ENCODE measurements at places on chromosomes 11 and 22.

GRCh38 chr11:119728211-119728626 lies 781 bp downstream of the NECTIN1 start:
- DNase-seq, result peak; percentile 58

DNA sequence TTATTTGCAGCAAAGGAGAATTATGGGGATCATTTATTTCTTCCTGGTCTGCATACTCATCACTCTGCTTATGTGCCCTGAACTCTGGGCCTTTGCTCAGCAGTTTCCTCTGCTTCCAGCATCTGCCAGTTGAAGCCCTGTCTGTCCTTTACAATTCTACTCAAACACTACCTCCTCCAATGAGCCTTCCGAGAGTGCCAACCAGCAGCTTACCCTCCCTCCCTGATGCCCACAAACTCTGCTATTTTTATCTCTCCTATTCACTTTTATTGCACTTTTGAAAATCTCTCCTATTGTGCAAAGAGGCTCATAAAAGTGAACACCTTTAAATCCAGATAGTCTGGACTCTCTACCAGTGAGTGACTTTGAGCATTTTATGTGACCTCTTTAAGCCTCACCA lies 3.6 kb upstream of the ME3 start:
- DNase-seq, result no peak

DNA sequence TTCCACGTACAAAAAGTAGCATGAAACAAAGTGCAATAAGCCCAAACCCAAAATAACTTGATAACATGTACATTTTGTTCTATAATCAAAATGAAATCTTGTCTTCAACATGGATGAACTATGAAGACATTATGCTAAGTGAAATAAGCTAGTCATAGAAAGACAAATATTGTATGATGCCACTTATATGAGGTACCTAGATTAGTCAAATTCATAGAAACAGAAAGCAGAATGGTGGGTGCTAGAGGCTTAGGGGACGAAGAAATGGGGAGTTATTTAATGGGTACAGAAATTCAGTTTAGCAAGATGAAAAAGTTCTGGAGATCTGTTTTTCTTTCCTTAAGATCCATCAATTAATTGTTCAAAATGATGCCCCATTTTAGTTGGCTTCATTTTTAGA lies 7.5 kb downstream of the PGM2L1 start:
- DNase-seq, result no peak

- no peak for DNase-seq
Observed at GRCh38 chr11:35272391-35272902, 133.5 kb downstream of the CD44 start.

GRCh38 chr11:114060392-114061047 lies 1.0 kb downstream of the ZBTB16 start:
- peak; percentile 77 for DNase-seq

- peak; percentile 29 for DNase-seq
Observed at GRCh38 chr11:70423523-70424505, 25.5 kb downstream of the CTTN start.

- no peak for DNase-seq
Observed at GRCh38 chr11:122207921-122208764, 92.1 kb upstream of the BLID start.

- DNase-seq, result no peak
Observed at GRCh38 chr11:100576718-100577021, 110.4 kb upstream of the ARHGAP42 start.

DNA sequence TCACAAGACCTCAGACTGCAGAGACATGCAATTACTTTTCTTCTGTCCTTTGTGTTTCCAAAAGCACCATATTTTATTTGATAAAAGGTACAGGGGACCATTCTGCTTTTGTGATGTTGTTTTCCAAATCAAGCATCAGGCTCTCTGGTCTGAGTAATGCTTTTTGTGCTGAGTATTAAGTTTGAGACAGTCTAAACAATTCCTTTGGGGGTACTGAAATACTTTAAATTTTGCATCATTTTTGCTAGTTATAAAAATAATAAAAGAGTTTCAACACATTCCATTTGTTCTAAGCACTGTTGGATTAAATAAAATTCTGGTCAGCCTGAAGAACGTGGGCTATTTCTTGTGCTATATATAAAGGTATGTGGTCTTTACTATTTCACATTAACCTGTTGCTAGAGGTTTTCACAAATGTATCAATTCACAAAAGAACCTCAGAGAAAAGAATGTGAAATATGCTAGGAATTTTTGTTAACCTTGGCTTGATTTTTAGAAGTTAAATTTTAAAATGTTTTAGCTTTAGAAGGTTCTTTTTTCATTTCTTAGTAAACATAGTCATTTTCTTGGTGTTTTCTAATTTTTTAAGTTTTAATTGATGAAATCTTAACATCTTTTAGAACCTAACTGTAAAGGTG lies 61.6 kb downstream of the C22orf31 start:
- DNase-seq, result no peak

- no peak for DNase-seq
Observed at GRCh38 chr11:103528046-103528445, 418.8 kb downstream of the DYNC2H1 start.

GRCh38 chr22:38623351-38623750 lies 32.8 kb downstream of the FAM227A start:
- DNase-seq, result no peak

GRCh38 chr11:87369888-87370287 lies 332.2 kb downstream of the TMEM135 start:
- no peak for DNase-seq

GRCh38 chr11:95704865-95705264 lies 84.7 kb downstream of the FAM76B start:
- DNase-seq, result no peak

DNA sequence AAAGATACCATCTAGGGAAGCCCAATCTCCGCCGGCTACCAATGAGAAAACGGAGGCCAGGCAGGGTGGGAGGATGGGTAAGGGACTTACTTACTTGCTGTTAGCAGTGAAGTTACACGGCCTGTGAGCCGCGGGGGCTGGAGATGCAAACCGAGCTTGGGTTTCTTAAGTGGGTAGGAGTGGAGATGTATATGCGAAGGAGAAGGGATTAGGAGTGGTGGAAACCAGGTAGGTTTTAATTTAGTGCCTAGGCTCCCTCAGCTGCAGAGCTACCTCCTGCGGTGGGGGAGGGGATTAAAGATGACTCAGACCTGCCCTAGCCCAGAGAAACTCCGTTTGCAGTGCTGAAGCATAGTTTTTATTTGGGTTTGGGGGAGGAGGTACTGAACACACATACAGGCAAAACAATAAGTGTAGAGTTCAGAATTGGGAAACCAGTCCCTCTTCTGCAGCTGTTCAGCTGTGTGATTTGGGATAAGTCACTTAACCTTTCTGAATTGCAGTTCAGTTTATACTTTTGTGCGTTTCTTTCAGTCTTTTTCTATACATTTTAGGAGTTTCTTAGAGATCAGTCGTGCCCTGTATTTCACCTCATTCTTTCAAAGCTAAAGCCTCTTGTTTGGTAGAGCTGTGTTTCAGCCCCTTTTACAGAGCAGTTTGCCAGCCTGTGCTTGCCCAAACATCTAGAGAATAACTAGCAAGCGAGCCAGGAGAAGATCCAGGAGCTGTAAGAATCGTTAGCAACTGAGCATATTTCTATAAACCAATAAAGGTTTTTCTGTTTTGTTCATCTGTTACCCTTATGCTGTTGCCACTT lies 596 bp upstream of the TNRC6B start:
- DNase-seq, result peak; percentile 32

DNA sequence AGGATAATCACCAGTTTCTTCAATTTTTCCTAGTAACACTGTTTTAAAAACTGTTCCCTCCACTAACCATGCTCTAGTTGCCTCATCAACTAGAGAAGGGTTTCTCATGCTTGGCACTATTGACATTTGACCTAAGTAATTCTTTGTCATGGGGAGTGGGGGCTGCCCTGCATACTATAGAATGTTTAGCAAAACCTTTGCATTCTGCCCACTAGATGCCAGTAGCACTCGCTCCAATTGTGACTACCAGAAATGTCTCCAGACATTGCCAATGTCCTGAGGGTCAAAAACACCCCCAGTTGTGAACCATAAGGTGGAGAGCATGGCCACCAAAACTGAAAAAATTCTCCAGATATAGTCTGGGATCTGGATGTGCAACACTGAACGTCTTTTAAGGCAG lies 27.6 kb upstream of the BMAL1 start:
- DNase-seq, result no peak

- no peak for DNase-seq
Observed at GRCh38 chr11:116581349-116581748, 191.4 kb downstream of the BUD13 start.

- no peak for DNase-seq
Observed at GRCh38 chr22:42347281-42347824, 76.9 kb upstream of the TCF20 start.

GRCh38 chr11:126925321-126926093 lies 75.1 kb downstream of the KIRREL3 start:
- DNase-seq, result peak; percentile 12

- no peak for DNase-seq
Observed at GRCh38 chr22:25419247-25420113, 145.0 kb upstream of the GRK3 start.

DNA sequence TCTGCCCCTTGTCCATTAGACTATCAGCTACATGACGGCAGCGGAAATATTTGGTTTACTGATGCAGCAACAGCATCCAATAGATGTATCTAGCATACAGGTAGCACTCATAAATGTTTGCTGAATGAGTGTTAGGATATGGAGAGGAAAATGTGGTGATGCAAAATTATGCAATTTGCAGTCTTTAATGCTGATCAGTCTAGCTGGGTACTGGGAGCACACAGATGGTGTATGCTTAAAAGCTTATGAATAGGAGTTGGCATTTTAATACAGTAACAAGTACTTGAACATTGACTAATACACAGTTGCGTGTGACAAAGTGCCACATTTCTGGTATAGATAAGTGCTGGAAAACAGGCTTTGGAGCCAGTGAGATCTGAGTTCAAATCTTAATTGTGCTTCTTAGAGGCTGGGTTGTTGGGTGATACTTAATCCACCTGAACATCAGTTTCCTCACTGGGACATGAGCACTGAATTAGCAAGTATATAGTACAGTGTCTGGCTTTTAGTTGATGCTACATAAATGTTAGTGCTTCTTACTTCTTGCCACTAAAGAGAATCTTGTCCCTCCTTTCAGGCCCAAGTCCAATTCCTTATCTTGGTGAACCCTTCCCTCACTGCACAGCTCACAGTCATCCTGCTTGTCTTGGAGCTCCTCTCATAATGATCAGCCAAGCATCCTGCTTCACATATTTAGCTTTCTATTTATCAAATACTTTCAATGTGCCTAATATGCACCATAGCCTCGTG lies 99.6 kb downstream of the TIMP3 start:
- no peak for DNase-seq

GRCh38 chr22:32142600-32142999 lies 16.5 kb downstream of the C22orf42 start:
- DNase-seq, result no peak

DNA sequence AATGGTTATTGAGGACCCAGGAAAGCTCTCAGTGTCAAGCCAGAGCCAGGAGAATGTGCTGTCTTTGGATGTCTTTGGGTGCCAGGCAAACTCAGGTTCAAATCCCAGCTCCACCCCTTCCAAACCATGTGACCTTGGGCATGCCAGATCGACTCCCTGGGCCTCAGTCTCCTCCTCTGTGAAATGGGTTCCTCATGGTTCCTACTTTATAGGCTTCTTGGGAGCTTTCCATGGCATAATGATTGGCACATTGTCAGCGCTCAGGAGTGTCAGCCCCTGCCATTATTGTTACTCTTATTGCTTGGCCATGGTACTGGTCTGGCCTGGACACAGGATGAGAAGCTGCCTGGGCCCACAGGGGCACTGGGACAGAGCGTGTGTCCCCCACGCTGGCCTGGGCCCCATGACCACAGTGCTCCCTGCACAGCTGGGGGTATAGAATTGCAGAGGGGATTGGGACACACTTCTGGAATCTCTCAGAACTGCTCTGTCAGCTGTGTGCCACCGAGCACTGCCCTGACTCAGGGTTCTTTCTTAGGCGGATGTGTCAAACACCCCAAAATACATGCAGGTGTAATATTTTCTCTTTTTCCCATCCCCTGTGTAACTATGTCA lies 37.6 kb upstream of the CRYBB3 start:
- DNase-seq, result no peak

- DNase-seq, result no peak
Observed at GRCh38 chr11:121576531-121576930, 123.8 kb upstream of the SORL1-AS1 start.

DNA sequence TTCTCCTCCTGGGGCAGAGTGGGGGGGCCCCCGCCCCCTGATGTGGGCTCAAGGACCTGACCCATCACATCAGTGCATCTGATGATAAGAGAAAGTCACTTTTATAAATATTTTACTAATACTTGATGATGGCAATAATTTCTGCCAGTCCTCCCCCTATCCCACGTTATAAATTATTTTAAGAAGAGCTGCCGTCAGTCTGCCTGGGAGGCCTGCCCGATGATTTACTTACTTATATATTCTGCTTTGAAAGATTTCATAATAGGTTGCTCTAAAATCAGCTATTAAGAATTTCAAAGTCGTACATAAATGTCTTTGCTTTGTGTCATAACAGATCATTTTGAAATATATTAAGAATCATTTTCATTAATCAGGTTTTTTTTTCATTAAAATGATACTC lies 58.8 kb downstream of the MYO18B start:
- DNase-seq, result no peak

GRCh38 chr11:116918925-116919655 lies 81.7 kb upstream of the APOA1 start:
- no peak for DNase-seq

DNA sequence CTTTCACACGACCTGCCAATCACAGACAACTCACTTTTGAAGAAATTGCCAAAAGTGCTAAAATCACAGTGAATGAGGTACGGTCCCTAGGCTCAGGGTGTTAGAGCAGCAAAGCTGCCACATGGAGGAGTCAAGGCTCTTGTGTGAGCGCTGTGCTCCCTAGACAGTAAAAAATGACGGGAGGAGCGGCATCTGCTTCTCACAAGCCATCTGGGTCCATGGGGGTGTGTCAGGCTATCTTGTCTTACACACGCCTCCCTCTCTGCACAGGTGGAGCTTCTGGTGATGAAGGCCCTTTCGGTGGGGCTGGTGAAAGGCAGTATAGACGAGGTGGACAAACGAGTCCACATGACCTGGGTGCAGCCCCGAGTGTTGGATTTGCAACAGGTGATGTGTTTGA lies 14.8 kb downstream of the PSMD13 start:
- no peak for DNase-seq

DNA sequence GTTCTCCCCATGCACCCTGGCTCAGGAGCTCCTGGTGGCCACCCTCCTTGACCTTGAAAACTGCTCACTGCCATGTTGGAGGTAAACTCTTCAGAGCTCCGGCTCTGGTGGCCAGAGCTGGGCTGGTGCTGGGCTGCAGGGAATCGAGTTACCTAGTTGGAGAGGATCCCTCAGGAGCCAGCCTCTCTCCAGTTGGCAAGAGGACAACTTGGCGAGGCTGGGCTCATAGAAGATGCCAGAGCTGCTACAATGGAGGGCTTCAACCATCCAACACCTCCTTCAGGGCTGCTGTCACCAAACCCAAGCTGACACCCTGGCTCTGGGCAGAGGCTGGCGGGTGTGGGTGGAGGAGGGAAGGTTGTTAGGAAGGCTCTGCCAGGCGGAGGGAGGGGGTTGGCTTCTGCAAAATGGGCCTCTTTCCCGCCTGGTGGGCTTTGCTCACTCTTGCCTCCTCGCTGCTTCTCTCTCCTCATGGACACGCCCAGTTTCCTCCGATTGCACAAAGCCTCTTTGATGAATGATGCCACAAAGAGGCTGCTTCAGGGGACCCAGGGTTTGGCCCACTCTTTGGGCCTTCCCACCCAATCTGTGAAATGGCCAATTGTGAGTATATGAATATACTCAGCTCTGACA lies 53.1 kb downstream of the THAP12 start:
- no peak for DNase-seq
